Right renal cortex interstitium (tissue), 3 donors: ENCODE measurements at places on chromosomes 2 and 18.
A peak's percentile ranks its signal among the peaks of the same experiment; 100 is the strongest.

- no peak for DNase-seq
Measured at GRCh38 chr2:20419007-20419576, 27.8 kb upstream of the RHOB start.

GRCh38 chr2:201255408-201256033, 4.8 kb upstream of the CASP8 start:
- no peak for DNase-seq

GRCh38 chr2:126655051-126655450, 907 bp upstream of the GYPC start:
- no peak for DNase-seq

DNA sequence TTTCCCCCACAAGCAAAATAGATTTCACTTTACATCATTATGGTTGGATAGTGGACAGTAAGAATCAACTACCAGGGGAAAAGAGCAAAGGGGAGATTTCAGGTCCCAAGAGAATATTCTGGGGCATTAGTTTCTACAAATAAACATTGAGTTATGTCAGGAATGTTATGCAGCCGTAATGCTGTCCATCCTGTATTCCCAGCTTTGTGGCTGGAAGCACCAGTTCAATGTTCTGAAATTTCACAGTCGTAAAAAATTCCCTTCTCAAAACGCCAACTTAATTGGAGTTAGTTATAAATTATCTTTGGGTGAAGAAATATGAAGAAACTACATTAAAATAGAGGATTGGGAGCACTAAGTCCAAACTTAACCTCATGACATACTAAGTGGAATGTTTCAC, 141.5 kb upstream of the FIGN start:
- peak; percentile 26 for DNase-seq

DNA sequence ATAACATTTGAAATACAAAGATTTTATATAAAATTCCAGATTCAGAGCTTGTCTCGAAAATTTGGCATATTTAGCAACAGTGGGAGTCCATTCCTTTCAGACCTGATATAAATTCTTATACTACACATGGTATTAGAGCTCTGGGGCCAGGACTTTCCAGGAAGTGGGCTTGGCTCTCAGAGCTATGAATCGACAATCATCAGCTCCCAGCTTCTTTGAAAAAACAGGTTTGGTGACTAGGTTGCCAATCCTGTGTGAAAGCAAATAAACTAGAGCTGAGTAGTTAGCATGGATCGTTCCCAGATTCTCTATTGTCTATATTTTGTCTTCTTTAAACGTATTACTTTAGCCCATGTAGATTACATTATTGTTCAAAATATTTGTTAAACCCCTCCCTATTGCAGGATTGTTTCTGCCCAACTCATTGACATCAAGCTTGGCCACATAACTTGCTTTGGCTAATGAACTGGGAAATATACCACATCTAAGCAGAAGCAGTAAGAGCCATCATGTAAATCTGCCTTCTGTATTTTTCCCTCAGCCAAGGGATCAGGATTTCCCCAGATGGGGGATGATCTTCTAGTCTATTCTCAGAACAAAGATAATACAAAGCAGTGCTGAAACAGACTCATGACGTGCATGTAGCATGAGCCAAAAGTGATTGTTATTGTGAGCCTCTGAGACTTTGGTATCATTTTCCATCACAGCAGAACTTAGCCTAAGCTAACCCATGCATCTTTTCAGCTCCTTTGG, 105.4 kb downstream of the KCNH7 start:
- no peak for DNase-seq

- DNase-seq = no peak
Measured at GRCh38 chr2:39730276-39730675, 48.8 kb downstream of the THUMPD2 start.

DNA sequence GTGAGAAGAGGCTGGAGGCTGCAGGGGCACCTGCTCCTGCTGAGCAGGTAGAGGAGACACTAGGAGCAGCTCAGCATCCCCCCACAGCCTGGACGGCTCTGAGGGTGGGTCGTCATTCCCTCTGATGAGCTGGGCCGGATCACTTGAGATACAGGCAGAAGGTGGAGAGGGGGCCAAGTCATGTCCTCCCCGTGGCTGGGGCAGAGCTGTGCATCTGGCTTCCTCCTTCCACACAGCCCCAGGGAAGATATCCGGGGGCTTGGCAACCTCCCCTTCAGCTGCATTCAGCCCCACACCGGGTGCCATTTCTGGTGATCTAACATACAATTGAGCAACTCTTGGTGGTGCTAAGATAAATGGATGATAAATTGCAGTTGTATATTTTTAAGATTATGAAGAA, 236.9 kb downstream of the LDLRAD4 start:
- DNase-seq = no peak
